ENCODE measurements at places on chromosomes 6 and 20.

DNA sequence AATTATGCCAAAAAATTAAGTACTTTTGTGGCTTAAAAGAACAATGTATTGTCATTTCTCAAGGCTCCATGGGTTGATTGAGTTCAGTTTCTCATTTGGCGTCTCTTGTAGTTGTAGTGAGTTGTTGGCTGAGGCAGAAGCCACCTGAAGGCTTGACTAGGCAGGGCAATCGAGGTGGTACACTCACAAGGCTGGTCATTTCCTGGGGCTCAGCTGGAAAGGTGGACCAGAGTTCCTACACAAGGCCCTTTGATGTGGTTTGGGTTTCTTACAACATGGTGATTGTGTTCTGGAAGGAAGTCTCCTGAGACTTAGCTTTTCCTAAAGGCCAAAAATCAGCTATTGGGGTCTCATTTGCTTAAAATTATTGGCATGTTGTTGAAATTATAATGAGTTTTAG is 22.6 kb downstream of the MAS1 start:
- DNase-seq, result no peak

DNA sequence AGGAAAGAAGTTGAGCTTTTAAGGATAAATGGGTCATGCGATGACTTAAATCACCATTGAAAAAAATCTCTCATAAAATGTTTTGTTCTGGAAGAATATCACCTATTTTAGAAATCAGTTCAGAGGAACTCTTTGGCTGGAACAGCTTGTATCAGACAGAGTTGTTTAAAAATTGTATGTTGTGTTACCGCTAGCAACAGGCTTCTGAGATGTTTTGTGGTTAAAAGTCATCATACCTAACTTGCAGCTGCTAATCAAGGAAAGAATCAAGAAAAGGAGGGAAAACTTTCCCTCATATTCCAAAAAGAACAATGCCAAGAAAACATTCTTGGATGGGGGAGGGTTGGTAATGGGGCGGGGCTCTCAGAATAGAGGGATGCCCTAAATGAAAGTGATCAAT is 220.7 kb upstream of the CITED2 start:
- no peak for DNase-seq

DNA sequence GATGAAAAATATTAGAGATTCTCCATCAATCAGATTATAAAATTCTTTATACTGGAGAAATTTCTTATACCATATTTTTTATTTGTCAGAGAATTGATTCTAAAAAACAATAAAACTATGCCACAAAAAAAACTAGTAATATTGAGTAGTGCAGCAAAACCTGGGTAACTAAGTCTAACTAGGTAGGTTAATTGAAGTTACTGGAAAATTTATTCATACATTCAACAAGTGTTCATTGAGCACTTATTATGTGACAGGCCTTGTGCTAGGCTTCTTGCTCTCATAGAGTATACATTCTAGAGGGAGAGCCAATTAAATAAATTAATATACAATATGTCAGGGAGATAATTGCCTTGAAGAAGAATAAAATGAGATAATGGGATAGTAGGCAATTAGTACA is 189.4 kb downstream of the EYA4 start:
- no peak for DNase-seq

DNA sequence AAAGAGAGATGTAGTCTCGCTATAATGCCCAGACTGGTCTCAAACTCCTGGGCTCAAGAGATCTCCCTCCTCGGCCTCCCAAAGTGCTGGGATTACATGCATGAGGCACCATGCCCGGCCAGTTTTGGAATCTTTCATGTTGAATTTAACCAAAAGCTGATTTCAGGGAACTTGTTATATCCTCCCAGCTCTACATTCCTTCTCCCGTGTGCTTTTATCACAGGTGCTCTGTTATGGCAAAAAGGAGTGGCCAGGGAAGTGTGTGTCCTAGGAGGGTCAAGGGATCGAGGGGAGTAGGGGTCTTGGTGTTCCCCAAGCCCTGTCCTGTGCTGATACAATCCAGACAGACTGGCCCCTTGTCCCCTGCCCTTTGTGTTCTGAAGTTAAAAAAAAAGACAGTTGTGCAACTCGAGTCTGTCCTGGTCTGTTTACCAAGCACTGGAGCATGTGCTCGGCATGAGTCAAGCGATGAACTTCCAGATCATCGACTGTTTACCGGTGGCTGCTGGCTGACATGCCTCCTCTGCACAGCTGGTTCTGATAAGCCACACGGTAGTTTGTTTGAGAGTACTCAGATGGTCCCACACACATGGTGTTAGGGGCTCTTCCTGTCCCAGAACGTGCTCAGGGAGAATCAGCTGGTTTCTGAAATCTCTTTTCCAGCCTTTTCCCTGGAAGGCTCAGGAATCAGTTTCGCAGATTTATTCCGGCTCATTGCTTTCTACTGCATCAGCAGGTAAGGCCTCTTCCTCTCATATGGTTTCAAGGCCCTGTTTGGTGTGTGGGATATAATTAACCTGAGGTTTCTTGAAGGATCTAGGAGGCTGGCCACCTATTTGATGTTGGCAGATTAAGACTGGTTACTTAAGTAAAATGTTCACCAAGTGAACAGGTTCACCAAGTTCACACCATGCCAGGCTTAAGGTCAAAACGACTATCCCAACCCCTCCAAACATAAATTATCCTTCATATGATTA is 52.6 kb upstream of the NAA20 start:
- peak; percentile 74 for DNase-seq

- no peak for DNase-seq
Observed at GRCh38 chr6:53903357-53903756, 108.6 kb downstream of the LRRC1 start.

GRCh38 chr20:59016795-59017492 is 2.3 kb upstream of the TUBB1 start:
- no peak for DNase-seq

DNA sequence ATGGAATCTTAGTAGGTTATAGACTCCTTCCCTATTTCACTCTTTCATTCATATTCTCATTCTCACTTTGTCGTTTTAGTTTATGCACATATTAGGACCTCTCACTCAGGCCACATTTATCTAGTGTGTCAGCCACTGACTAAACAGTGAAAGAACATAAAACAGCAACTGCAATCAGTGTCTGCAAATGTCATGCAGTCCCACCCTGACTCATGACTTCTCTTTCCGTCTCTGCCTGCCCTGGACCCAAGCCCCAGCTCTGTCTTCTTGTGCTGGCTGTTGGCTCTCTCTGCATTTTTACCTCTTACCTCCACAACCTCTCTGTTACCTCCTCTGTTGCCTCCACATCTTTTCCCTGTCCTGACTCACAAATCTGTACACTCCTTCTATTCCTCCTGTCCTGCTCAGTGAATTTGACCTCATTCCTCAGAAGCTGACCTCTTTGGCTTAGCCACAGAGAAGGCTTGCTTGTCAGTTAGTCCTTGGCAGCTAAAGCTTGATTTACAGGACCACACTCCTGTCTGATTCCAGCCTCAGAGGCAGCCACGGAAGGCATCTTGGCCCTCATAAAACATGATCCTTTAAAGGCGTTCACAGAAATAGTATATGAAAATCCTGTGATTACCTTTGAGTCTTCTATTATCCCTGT is 247.6 kb downstream of the PKHD1 start:
- no peak for DNase-seq

DNA sequence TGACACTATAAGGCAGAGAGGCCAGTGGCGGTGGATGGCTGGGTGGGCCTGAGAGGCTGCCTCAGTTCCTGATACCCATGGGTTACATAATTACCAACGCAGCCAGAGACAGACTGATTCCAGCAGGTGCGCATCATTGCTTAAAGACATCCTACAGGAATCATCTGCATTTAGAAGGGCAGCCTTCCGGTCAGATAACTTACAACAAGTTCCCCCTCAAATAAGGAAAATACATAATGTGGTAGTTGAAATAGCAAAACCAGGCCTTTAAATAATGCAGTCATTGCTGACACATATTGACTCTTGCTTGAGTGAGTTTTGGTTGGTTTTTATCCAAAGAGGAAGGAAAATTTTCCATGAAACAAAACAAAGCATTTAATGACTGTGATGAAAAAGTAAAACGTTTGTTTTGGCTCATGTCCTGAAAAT is 81.9 kb downstream of the SIM1 start:
- DNase-seq, result no peak

DNA sequence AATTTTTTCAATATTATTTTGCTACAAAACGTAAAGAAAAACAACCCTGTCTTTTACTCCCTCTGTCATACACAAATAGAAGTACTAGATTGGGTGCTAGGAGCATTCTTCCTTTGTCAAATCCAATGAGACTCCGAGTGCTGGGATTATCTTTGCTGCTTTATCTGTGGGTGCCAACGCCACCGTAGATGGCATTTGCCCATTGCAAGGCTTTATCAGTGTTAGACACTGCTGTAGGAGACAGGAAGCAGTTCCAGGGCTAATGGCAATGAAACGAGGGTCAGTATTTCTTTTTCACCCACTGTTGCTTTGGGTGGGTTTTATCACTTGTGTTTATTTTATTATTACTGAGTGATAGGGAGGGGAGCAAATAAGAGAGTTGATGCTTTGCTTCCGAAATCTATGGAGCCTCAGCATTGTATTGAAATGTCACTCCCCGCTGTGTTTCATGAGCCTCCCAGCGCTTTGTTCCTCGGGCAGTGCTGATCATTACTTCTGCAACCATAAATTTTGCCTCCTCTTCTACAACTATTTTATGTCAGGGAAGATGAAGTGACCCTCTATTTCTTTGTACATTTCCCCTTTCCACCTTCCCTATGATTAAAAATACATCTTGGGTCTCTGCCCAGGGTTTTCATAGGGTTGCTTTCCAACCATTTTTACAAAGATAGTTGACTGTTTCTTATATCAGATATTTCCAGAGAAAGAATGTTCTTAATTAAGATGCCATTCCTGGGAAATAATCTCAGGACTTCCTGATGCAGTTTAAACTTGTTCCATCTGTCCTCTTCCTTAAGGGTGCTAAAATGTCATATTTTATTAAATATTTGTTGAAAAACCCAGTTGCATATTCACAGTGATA is 86.7 kb upstream of the LAMP5 start:
- no peak for DNase-seq

DNA sequence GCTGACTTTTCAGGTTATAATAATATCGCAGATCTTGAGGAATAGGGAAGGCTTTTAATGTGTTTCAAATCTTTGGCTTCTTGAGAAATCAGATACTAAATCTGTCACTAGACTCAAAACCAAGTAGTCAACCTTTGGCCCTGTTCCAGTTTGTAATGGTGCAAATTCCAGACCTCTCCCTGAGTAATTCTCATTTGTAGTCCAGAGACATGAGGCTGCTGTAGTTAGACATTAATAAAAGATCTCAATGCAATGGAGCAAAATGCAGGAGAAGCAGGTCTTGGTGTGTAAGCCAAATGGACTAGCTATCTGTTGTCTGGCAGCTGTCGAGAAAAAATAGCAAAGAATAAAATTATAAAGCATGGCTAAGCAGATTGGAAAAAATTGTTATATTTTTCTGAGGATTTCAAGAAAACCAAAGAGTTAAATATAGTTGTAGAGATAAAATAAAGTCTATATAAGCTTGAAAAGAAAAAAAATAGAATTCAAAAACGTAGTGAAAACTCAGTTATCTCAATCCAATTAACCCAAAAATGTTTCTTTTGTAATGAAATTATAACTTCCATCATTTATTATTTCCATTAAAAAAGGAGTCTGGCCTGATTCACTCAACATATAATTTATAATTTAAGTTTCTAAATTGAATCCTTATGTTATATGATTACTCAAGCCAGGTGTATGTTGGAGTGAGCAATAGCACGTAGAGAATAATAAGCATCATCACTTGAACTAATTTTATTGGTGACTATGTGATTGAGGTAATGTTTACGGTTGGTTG is 161.5 kb upstream of the ADGRB3 start:
- DNase-seq, result no peak

DNA sequence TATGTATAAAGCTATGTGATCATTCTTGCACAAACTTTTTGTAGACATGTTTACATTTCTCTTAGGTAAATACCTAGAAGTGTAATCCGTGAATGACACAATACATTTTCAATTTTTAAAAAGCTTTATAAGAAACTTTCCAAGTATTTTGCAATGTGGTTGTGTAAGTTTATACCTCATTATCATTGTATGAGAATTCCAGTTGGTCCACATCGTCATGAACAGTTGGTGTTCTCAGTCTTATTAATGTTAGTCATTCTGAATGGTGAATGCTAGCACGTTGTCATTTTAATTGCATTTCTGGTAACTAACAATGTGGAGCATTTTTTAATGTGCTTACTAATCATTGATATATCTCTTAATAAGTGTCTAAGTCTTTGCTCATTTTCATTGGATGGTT is 116.5 kb upstream of the F13A1 start:
- DNase-seq, result no peak

GRCh38 chr6:143863771-143864170 is 503 bp upstream of the ZC2HC1B start:
- DNase-seq, result no peak

GRCh38 chr6:169220068-169220964 is 33.3 kb downstream of the THBS2 start:
- no peak for DNase-seq

DNA sequence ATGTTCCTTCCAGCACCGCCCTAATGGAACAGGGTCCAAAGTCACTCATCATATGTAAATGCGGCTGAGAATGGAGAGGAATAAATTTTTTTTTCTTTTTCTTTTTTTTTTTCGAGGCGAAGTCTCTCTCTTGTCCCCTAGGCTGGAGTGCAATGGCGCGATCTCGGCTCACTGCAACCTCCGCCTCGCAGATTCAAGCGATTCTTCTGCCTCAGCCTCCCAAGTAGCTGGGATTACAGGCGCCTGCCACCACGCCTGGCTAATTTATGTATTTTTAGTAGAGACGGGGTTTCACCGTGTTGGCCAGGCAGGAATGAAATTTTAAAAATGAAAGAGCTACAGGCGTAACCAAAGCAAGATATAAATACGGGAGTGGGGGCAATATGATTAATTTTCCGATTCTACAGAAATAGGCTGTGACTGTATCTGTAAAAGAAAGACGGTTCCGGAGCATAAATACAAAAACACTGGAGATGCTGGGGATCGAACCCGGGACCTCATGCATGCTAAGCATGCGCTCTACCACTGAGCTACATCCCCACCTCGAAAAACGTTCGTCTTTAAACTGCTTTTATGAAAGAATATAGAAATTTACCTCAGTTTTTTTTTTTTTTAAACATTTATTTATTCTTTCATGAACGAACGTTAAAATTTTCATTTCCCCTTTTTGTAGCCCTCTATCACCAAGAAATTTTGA is 132.2 kb downstream of the GPX5 start:
- no peak for DNase-seq

- no peak for DNase-seq
Observed at GRCh38 chr20:3313683-3314065, 74.7 kb upstream of the SLC4A11 start.

GRCh38 chr6:97841763-97842162 is 558.7 kb upstream of the MMS22L start:
- no peak for DNase-seq
